ENCODE measurements at places on chromosomes 5 and 9.

GRCh38 chr5:73948720-73949119, 322.7 kb downstream of the ARHGEF28 start:
- no peak for DNase-seq

DNA sequence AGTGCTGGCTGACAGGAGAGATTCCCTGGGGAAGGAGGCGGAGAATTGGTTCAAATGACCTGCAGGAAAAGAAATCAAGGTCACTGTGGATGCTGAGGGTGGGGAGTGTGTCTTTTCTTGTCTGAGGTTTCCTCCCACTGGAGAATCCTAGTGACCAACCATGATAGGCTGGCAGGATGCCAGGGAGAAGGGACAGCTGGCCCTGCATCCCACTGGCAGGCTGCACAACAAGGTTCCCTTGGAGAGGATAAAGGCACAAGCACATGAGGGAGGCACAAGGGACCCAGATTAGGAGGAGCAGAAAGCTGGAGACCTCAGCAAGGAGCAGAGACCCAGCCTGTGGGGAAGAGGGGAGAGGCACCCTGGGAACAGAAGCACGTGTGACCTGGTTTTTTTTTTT, 11.4 kb upstream of the ZDHHC12 start:
- DNase-seq, result no peak

DNA sequence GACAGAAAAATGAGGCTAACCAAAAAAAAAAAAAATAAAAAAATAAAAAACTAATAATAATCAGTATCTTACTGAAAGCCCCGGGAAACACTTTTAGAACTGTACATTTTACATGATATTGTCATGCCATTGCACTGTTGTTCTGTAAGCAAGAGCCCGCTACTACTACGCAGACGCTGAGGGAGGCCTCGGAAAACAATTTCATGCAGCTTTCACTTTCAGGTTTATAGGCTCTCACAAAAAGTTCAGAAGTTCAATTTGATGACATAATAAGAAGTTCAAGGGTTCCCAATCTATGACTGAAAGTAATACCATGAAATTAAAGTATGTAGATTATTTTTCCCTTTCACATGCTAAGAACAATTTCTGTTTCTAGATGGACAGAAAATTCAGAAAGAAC, 318.3 kb upstream of the ITGA1 start:
- DNase-seq, result no peak

- no peak for DNase-seq
These were observed 16.3 kb downstream of the TNFSF8 start for GRCh38 chr9:114914139-114914538.

Data from hematopoietic multipotent progenitor cell (in vitro differentiated cells).